CD4-positive, alpha-beta T cell (primary cell): ENCODE measurements at places on chromosomes 7 and 10.

DNA sequence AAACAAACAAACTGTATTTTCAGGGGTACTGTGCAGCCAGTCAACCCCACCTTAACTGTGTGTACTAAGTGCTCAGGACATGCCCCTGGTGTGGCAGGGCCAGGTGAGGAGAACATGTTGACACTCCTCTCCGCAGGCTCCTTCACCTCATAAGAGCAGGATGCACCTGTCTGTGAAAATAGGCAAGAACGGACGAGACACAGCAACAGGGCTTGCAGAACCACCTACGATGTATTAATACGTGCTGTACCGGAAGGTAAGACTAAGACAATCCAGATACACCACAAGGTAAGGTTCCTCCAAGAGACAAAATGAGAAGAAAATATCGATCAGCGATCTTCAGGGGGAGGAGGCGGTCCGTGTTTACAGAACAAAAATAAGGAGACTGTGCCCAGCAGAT lies 65.8 kb upstream of the CAMK2B start:
- no peak overlapping the region for H3K4me3 ChIP-seq
- peaks cover 72% of the 10 kb centered on the region for H3K36me3 ChIP-seq
- no peak for DNase-seq
- H3K27me3 ChIP-seq: no peaks in the 10 kb centered on the region

GRCh38 chr10:59299933-59300332 lies 62.4 kb downstream of the FAM13C start:
- no peaks in the 10 kb centered on the region for H3K4me1 ChIP-seq
- no peaks in the 10 kb centered on the region for H3K27me3 ChIP-seq
- H3K27ac ChIP-seq: no peak overlapping the region
- DNase-seq: no peak
- H3K36me3 ChIP-seq: no peaks in the 10 kb centered on the region

DNA sequence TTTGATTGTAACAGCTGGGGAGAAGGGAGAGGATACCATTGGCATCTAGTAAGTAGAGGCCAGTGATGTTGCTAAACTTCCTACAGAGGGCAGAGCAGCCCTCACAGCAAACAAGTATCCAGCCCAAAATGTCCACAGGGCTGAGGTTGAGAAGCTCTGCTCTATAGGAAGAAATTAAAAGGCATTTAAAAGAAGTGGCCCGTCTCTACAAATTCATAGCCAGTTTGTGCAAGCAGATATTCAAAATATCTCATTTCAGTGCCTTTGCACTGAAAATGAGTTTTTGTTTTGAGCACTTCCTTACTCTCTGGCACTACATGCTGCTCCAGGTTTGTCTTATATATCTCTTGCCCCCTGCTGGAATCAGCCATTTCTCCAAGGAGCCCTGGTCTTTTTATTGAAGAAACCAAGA lies 330.0 kb downstream of the BBS9 start:
- no peak overlapping the region for H3K27ac ChIP-seq
- H3K4me1 ChIP-seq: no peaks in the 10 kb centered on the region
- no peak for DNase-seq
- H3K27me3 ChIP-seq: no peaks in the 10 kb centered on the region
- H3K4me3 ChIP-seq: no peak overlapping the region

DNA sequence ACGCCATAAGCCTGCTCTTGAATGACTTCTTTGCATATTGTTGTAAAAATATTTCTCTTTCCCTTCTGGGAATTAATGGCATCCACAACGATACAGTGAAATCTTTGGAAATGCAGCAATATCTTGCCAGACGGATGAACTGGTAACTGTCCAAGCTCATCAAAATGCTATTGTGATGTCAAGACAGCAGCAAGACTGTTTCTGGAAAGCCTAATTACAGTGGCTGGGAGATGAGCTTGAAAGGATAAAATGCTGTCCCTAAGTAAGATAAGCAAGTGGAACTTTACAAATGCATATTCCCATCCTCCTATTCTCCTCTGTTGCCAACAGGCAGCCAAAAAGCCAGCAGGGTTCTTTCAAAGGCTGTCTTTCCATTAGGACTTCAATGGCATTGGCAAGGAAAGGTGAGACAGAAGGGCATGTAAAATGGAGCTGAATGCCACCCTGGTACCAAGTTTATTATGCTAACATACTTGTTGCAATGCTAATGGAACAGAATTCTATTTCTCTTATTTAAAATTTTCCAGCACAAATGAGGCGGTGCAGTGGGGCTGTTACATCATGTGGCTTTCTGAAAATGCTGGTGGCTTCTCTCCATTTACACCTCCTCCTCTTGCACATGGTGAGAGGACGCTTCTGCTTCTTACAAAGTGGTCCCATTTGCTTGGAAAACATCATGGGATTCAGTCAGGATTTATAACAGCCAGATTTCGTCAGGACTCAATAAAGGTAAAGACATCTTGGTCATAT lies 178.3 kb upstream of the PTER start:
- no peaks in the 10 kb centered on the region for H3K4me1 ChIP-seq
- no peaks in the 10 kb centered on the region for H3K36me3 ChIP-seq
- no peak overlapping the region for H3K4me3 ChIP-seq
- H3K27ac ChIP-seq: no peak overlapping the region
- DNase-seq: no peak

DNA sequence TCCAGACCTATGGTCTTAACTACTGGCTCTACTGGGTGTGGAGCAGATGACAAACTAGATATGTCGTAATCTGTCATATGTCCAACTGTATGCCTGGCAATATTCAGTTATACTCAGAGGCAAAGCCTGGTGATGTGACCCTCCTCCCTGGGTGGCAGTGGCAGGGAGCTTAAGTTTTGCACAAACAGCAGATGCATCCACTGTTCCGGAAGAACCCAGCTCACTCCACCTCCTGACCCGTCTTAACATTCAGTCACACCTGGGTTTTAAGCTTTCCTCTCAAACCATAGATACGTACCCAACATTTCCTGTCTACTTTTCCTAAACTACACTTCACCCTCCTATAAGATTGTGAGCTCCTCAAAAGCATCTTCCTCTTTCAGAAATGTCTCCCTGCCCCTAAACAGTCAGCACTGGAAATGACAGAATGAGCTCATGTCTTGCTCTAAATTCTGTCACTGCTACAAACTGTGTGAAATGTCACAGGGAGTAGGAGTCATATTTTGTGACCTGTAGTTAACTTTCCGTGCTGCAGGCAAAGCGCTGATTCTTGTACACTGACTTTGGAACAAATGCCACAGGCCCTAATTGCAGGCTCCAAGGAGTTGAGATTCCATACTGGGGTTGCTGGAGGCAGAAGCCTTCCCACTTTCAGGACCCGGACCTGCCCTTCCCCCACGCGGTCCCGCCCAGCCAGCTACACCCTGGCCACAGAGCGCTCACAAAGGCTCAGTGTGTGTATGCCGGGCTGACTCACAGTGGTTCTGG lies 23.9 kb downstream of the SCD start:
- no peaks in the 10 kb centered on the region for H3K27me3 ChIP-seq
- H3K27ac ChIP-seq: peak overlapping the region; percentile 80
- H3K4me3 ChIP-seq: peak overlapping the region; percentile 41
- no peaks in the 10 kb centered on the region for H3K36me3 ChIP-seq
- no peak for DNase-seq
- peaks cover 49% of the 10 kb centered on the region for H3K4me1 ChIP-seq

DNA sequence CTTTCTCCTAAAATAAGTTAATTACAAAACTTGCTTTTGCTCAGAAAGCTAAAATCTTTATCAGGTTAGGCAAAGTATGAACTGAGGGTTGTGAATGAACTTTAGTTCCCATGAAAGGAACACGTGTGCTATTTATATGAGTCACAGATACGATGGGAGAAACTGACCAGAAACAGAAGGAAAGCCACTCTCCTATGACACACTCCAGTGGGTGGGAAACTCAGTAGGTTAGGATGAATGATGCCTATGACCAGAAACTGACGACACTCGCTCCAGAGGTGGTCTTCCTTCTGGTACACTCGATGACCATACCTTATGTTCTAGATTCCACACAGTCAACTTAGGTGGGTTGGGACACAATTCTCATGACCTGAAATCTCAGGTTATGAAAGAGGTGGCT lies 215.7 kb upstream of the INHBA start:
- no peak for DNase-seq
- H3K27me3 ChIP-seq: no peaks in the 10 kb centered on the region
- H3K36me3 ChIP-seq: no peaks in the 10 kb centered on the region
- H3K27ac ChIP-seq: no peak overlapping the region
- no peaks in the 10 kb centered on the region for H3K4me1 ChIP-seq

- DNase-seq: no peak
- H3K27ac ChIP-seq: no peak overlapping the region
- H3K36me3 ChIP-seq: no peaks in the 10 kb centered on the region
- no peak overlapping the region for H3K4me3 ChIP-seq
Observed at GRCh38 chr10:8498881-8499280, 444.4 kb downstream of the GATA3 start.

DNA sequence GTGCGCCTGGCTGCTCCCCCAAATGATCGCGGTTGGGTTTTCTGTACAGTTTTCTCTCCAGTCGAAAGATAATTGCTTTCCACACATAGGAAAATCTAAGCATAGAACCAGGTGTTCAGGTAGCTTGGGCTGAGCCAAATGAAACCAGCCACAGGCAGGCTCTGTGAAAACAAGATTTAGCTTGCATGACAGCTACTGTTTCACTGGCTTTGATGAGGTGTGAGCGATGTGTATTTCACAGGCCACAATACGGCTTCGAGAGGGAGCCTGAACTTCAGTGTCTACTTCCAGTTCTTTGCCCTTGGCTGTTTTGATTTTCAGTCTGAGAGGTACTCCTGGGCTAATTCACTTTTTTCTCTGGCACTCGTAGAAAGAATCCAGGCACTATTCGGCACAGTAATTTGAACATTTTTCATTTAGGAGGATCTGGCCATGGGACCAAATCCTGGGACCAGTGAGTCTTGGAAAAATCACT lies 110.5 kb downstream of the JCAD start:
- H3K4me1 ChIP-seq: no peaks in the 10 kb centered on the region
- H3K27me3 ChIP-seq: no peaks in the 10 kb centered on the region
- no peaks in the 10 kb centered on the region for H3K36me3 ChIP-seq
- no peak overlapping the region for H3K27ac ChIP-seq
- DNase-seq: no peak

GRCh38 chr7:144398291-144398690 lies 5.2 kb downstream of the NOBOX start:
- no peaks in the 10 kb centered on the region for H3K36me3 ChIP-seq
- no peak overlapping the region for H3K27ac ChIP-seq
- H3K27me3 ChIP-seq: no peaks in the 10 kb centered on the region
- H3K4me1 ChIP-seq: no peaks in the 10 kb centered on the region

DNA sequence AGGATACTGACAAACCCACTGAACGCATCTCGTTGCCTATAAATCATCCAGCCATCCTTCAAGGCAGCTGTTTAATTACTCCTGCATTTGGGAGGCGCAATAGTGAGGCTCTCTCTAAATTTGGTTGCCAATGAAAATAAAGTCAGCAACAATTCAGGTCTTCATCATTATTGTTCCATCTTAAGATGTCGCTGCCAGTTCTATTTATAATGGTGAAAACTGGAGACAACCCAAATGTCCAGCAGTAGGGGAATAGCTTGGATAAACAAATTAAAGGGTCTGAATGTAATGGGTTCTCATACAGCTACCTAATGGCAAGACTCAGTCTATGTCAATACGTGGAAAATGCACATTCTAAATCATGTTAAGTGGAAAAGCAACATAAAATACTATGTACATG lies 120.1 kb upstream of the PLXNA4 start:
- H3K27me3 ChIP-seq: no peaks in the 10 kb centered on the region
- no peaks in the 10 kb centered on the region for H3K4me1 ChIP-seq
- DNase-seq: no peak

- no peaks in the 10 kb centered on the region for H3K27me3 ChIP-seq
- no peaks in the 10 kb centered on the region for H3K36me3 ChIP-seq
- H3K4me3 ChIP-seq: no peak overlapping the region
- no peak for DNase-seq
- H3K4me1 ChIP-seq: no peaks in the 10 kb centered on the region
Observed at GRCh38 chr10:108782411-108782810, 1140.9 kb downstream of the XPNPEP1 start.

GRCh38 chr7:135200821-135201331 lies 10.4 kb downstream of the WDR91 start:
- no peak overlapping the region for H3K4me3 ChIP-seq
- no peak overlapping the region for H3K27ac ChIP-seq
- H3K27me3 ChIP-seq: no peaks in the 10 kb centered on the region
- H3K4me1 ChIP-seq: no peaks in the 10 kb centered on the region
- H3K36me3 ChIP-seq: peaks cover 76% of the 10 kb centered on the region

DNA sequence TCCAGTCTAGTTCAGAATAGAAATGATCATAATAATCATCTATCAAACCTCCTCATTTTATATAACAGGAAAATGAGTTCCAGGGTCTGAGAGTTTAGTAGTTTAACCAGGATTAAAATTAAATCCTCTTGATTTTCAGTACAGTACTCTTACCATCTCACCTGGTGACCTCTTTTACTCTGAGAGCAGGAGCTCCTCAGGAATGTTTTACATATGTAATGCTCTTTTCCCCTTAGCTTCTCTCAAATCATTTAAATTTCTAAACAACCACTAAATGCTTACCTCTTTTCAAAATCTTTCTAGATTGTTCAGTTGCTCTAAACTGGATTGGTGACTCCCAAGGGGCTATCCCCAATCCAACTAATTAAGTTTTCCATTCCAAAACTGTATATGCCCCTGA lies 10.2 kb upstream of the PPP3CB start:
- peaks cover 12% of the 10 kb centered on the region for H3K4me1 ChIP-seq
- DNase-seq: no peak
- H3K27me3 ChIP-seq: no peaks in the 10 kb centered on the region
- H3K36me3 ChIP-seq: peaks cover 21% of the 10 kb centered on the region
- H3K4me3 ChIP-seq: no peak overlapping the region

- peaks cover 4% of the 10 kb centered on the region for H3K4me1 ChIP-seq
- no peak overlapping the region for H3K4me3 ChIP-seq
- no peak overlapping the region for H3K27ac ChIP-seq
- no peaks in the 10 kb centered on the region for H3K36me3 ChIP-seq
Observed at GRCh38 chr10:124339119-124340032, 79.3 kb downstream of the OAT start.

GRCh38 chr7:15609287-15609686 lies 47.5 kb upstream of the AGMO start:
- no peak overlapping the region for H3K4me3 ChIP-seq
- no peak overlapping the region for H3K27ac ChIP-seq
- H3K36me3 ChIP-seq: no peaks in the 10 kb centered on the region

DNA sequence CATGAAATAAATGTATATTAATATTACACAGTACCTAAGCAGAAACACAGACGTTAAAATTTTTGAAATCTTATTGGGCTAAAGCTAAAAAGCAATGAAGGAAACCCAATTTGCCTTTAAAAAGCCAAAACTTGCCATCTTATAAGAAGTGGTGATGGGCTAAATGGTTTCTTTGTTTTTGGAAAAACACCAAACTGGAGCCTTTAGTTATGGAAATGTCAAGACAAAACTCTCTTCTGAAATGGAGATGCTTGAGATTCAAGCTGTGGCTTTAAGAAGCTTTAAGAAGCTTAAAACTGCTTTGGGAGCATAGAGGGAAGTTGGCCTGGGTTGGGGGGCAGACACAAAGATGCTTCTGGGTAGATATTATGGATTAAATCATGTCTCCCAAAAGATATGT lies 277.0 kb downstream of the GFRA1 start:
- no peaks in the 10 kb centered on the region for H3K27me3 ChIP-seq
- DNase-seq: no peak
- H3K4me3 ChIP-seq: no peak overlapping the region
- no peak overlapping the region for H3K27ac ChIP-seq
